ENCODE measurements at places on chromosomes 7 and 10. TPM values are rescaled to one million over a fixed set of nuclear protein-coding genes. Genes with fewer than 3 reads are reported as not detected.

RHEB gene
- total RNA-seq: 34.0 TPM

HDAC9 gene
- 2.1 TPM for total RNA-seq

PIK3AP1 gene
- 35.7 TPM for total RNA-seq

TRIP6 gene
- 24.6 TPM for total RNA-seq

FOXI2 gene
- not detected for total RNA-seq

ARL3 gene
- 2.5 TPM for total RNA-seq

HOXA10 gene
- total RNA-seq: 0.10 TPM

SLC18A2 gene
- 0.15 TPM for total RNA-seq

GPC2 gene
- 0.18 TPM for total RNA-seq

Data from left lobe of liver (tissue), 2 donors.